ENCODE measurements at places on chromosomes 3 and 15.

DNA sequence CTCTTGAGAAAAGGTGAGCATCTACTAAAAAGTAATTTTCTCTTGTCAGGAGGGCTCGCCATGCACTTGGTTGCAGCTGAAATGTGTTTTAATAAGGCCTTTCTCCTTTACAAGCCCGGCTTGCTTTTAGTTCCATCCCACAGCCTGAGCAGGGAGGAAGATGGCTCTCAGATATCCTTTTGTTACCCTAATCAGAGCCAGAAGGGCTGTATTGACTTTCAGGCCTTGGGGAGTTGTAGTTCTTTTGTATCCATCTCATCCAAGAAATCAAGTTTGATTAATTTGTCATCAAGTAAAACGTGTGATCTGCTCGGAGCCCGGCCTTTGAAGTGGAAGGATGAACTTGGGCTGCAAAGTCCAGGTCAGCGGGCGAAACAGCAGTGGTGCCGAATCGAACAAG lies 52.9 kb downstream of the EIF4E3 start:
- DNase-seq = no peak

DNA sequence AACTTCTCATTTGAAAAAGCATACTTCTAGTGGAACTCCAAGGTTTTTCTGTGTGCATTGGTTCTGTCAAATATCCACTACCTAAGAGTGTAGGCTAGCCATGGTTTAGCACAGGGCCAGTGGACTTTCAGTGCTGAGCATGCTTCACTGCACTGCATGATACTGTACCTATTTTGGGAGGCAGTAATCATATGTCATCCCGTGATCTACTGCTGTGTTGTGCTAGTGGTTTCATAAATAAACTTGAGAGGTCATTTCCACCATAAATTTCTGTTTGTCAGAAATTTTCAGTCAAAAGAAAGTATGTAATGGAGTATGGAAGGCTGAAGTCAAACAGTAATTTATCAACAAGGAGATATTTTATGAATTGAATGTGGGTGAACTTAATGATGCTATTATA lies 203.6 kb downstream of the ROBO1 start:
- no peak for DNase-seq

GRCh38 chr3:55554634-55555425 lies 67.7 kb upstream of the WNT5A start:
- no peak for DNase-seq

GRCh38 chr3:156819842-156820691 lies 6.1 kb upstream of the LEKR1 start:
- no peak for DNase-seq

GRCh38 chr15:56017920-56018319 lies 24.5 kb upstream of the NEDD4 start:
- DNase-seq = no peak

DNA sequence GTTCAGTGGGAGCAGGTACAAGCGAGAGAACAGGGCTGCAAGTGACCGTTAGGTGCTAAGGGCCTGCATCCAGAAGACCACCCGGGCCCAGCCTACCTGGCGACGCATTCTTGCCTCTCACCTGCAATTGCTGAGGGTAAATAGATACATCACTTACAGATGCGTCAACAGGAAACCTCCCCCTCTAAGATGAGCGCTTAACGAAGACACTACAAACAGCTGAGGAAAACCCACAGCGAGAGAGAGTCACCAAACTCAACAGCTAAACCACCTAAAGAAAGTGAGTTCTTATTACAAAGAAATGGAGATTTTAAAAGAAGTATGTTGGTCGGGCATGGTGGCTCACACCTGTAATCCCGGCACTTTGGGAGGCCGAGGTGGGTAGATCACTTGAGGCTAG lies 157.9 kb downstream of the CHSY1 start:
- peak; percentile 22 for DNase-seq

GRCh38 chr3:52789746-52790040 lies 4.9 kb upstream of the ITIH3 start:
- DNase-seq = no peak

DNA sequence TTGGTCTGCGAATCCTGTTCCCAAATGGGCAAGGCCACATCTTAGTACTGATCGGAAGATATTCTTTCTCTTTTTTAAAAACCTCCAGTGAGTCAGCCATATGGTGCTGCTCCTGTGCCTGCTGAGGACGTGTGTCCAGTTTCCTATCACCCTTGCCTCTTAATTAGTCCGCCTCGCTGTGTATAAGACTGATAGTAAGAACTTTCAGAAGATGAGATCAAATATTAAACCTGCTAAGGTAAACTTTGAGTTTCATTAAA lies 612 bp downstream of the UBA5 start:
- DNase-seq = no peak

GRCh38 chr15:64013179-64014062 lies 32.9 kb downstream of the DAPK2 start:
- no peak for DNase-seq

DNA sequence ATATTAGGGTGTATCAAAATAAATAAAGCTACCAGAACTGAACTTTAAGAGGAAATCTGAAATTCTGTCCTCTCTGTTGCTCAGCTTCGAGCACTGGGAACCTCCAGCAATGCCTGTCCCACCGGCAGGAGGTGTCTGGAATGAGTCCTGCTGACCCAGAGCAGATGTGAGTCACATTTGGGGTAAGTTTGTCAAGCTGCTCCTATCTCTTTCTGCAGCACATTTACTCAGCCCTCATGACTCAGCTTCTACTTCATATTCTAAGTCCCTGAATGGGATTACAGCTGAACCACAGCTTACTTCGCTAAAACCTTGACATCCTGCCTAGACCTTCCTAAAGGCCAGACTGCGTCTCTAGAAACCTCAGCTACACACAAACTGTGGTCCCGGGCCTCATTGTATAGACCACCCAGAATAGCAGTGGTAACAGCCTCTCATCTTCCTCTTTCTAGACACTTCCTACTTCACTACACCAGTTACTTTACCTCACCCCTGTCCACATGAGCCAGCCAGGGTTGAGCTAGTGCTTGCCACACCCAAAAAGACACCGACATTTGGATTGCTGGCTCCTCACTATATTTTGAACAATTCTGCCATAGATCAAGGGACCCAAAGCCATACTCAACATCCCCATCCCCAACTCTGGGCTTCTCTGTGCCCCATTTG lies 109.6 kb upstream of the TMCO5A start:
- DNase-seq = no peak

GRCh38 chr3:154970797-154971196 lies 109.3 kb upstream of the MME start:
- DNase-seq = no peak

GRCh38 chr3:138036572-138036971 lies 26.6 kb downstream of the CLDN18 start:
- DNase-seq = no peak

- DNase-seq = no peak
Measured at GRCh38 chr15:41797201-41797944, 23.1 kb downstream of the MAPKBP1 start.

- no peak for DNase-seq
Measured at GRCh38 chr3:69231929-69232440, 109.6 kb upstream of the LMOD3 start.

DNA sequence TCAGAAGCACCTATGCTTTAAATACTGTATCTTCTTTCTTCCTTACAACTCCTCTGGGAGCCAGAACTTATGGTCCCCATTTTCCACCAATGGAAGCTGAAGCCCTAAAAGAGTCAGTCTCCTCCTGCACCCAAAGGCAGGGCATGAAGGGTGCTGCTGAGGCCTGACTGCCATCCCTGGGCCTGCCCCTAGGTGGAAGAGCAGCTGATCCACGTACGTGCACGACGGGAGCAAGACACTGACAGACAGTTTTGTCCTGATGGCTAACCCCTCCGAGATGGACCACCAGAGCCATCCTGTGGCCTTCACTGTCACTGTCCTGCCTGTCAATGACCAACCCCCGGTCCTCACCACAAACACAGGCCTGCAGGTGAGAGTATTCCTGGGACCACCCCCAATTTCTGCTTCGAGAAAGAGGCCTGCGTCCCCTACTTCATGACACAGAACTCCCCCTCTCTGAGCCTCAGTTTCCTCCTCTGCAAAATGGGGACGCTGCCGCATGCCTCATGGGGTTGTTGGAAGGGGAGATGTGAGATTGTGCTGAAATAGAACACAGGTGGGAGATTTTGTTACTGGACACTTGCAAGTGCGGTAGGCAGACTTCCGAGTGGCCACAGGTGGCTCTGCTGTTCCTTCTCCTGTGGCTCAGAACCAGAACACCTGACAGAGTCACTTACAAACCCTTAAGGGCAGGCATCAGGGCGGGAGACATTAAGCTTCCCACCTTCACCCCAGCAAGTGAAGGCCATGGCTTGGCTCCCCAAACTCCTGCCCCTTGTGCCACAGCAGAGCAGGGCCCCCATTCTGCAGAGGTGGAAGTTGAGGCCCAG lies 175.4 kb downstream of the TBC1D2B start:
- DNase-seq = no peak

- DNase-seq = no peak
Measured at GRCh38 chr3:3110749-3111361, 681 bp upstream of the IL5RA start.

- no peak for DNase-seq
Measured at GRCh38 chr3:182212479-182213076, 500.9 kb downstream of the SOX2 start.

- no peak for DNase-seq
Measured at GRCh38 chr3:131387796-131388489, 6.4 kb downstream of the NUDT16 start.

DNA sequence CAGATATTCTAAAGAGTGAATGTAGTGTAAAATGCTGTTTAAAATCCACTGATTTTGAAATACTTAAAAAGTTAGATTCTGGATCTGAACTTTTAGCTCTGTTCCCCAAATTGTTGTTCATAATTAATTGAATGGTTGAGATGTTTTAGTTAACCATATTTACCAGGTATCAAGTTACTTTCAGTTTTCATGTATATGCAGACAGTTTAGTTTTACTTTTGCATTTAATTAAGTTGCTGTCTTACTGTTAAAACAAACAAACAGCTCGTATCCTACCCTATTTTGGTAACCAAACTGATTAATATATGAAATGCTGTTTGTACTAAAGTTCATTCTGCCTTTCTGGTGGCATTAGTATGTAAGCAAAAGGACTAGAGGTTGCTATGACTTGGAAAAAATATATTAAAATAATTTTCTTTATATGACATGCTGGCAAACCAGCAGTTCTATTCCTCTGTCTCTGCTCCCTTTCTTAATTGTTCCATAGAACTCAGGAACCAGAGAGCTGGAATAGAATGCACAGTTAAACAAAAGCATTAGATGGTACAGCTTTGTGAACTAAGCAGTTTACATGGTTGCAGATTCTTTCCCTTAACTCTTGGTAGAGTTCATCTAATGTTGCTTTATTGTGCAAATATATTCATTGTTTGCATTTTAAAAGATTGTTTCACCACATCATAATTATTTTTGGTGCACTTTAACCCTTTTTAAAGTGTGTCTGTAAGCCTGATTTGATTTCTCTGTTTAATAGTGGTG lies 39.5 kb upstream of the SCAANT1 start:
- no peak for DNase-seq

GRCh38 chr3:171996178-171996817 lies 43.1 kb upstream of the FNDC3B start:
- DNase-seq = no peak

- no peak for DNase-seq
Measured at GRCh38 chr3:172524611-172525010, 1.4 kb upstream of the TNFSF10 start.

DNA sequence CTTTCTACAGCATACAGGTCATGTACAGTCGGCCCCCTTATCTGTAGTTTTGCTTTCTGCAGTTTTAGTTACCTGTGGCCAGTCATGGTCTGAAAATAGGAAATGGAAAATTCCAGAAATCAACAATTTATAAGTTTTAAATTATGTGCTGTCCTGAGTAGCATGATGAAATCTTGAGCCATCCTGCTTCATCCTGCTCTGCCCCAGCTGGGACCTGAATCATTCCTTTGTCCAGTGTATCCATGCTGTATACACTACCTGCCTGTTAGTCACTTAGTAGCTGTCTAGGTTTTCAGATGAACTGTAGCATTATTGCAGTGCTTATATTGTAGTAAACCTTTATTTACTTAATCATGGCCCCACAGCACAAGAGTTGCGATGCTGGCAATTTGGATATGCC lies 44.8 kb downstream of the AP4E1 start:
- DNase-seq = no peak

DNA sequence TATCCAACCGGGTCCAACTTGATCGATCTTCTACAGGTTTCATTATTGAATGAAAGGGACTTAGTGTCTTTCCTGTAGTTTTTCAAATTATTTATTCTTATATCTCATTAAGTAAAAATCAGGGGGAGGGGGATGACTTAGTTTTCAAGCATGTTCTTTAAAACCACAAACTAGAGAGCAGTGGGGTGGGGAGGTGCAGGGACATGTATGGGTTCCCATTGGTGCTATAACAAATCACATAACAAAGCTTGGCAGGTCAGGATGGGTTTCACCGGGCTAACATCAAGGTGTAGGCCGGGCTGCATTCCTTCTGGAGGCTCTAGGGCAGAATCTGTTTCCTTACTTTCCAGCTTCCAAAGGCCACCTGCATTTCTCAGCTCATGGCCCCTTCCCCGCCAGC lies 32.7 kb downstream of the CCNL1 start:
- no peak for DNase-seq

GRCh38 chr3:10551821-10552630 lies 46.6 kb upstream of the ATP2B2 start:
- peak; percentile 72 for DNase-seq

DNA sequence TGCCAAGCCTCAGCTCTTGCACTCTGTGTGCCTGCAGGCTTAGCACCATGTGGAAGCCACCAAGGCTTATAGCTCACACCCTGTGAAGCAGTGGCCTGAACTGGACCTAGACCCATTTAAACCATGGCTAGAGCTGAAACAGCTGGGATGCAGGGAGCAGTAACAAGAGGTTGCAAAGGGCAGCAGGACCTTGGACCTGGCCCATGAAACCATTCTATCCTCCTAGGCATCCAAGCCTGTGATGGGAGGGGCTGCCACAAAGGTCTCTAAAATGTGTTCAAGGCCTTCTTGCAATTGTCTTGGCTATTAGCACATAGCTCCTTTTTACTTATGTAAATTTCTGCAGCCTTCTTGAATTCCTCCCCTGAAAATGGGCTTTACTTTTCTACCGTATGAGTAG lies 57.9 kb upstream of the NPAP1 start:
- no peak for DNase-seq

DNA sequence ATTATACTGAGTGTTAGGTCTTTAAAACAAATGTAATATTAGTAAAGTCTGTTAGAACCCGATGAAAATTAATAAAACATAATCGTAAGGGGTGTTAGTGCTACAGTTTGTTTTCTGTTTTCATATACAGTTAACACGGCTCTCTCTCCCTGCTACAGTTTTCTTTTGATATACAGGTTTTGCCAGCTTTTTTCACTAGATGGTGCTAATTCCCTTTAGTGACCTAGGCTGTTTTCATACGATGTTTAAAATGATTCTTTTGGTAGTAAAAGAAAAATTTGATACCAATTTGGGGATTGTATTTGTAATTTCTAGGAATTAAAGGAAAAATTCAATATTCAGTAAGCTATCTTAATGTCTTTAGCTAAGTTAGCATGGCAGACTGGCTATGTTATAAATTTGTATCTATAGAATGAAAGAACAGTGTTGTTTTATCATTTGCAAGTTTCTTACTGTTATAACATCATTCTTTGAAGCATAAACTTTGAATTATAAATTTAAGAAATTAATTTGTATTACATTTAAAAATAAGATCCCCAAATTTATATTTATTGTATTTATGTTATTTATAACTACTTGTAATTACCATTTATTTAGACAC lies 11.5 kb downstream of the APH1B start:
- DNase-seq = no peak

GRCh38 chr3:10547413-10547812 lies 42.0 kb upstream of the ATP2B2 start:
- no peak for DNase-seq

- no peak for DNase-seq
Measured at GRCh38 chr3:42419563-42419962, 9.2 kb upstream of the LYZL4 start.
